Umbilical cord (tissue), 2 donors: ENCODE measurements at places on chromosomes 7 and 10. TPM values are rescaled to one million over a fixed set of nuclear protein-coding genes. Genes with fewer than 3 reads are reported as not detected.

AGMO gene
- total RNA-seq: 1.4 TPM

MUC12 gene
- total RNA-seq: 2.9 TPM

- no peak for DNase-seq
Observed at GRCh38 chr7:131010717-131011431, 276.9 kb upstream of the KLF14 start.

DNA sequence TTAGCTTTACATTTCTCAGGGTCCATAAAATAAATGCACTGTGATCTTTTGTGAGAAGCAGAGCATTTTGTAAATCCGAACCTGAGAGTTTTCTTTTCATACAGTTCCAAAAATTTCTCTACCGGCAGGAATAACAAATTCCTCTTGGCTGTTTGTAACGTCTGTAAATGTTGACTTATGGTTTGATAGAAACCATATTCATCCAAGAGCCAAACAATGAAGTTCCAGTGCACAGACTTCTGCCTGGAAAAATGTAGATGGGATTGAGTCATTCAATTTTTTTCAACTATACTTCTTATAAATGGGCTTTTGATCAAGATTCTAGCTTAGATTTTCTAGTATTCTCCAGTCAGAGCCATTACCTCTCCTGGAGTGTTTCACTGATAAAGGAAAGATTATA lies 530.6 kb downstream of the TFEC start:
- peak; percentile 46 for DNase-seq

GRCh38 chr10:89419548-89419947 lies 5.2 kb downstream of the IFIT5 start:
- no peak for DNase-seq
